Fibroblast of the aortic adventitia (primary cell): ENCODE measurements at places on chromosomes 4 and X. TPM values are rescaled to one million over a fixed set of nuclear protein-coding genes. Genes with fewer than 3 reads are reported as not detected.
A peak's percentile ranks its signal among the peaks of the same experiment; 100 is the strongest.

The BEND2 gene
- not detected in 2 replicates for total RNA-seq

The ATP8A1 gene
- 7.5 TPM in 2 replicates for total RNA-seq

- DNase-seq, result peak; percentile 53
These were observed 5.1 kb downstream of the USP27X start for GRCh38 chrX:49884290-49884862.

DNA sequence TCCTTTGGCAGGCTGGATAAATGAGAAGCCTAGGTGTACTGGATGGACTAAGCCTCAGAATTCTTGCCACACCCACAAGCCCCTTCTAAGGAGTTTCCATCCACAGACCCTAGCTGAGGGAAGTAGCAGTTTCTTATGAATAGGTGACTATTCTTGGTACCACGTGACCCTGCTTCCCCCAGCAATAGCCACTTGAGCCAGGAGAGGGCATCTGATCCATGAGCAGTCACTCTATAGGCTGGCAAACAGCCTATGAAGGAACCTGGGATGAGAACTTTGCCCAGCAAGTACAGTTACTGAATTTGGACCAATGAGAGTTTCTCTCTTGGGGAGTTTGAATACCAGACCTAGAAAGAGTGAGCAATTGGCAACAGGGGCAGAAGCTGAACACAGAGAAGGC, 84.0 kb downstream of the RTL9 start:
- DNase-seq, result peak; percentile 14

The TET2 gene
- total RNA-seq, result 5.3 and 18.6 TPM in 2 replicates
